ENCODE measurements at places on chromosomes 3 and 15.

- no peak for DNase-seq
These were observed 764.0 kb upstream of the DPPA4 start for GRCh38 chr3:110101361-110101760.

GRCh38 chr15:43127752-43128151 lies 5.6 kb upstream of the TMEM62 start:
- DNase-seq = no peak

DNA sequence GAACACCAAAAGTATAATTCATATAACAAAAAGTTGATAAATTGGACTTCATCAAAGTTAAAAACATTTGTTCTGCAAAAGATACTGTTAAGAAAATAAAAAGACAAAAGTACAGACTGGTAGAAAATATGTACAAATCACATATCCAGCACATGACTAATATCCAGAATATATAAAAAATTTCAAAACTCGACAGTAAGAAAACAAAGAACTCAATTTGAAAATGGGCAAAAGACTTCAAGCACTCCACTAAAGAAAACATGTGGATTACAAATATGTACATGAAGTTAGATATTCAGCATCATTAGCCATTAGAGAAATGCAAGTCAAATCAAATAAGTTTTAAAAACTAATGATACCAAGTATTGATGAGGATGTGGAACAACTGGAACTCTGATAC lies 6.7 kb downstream of the GK5 start:
- DNase-seq = no peak

DNA sequence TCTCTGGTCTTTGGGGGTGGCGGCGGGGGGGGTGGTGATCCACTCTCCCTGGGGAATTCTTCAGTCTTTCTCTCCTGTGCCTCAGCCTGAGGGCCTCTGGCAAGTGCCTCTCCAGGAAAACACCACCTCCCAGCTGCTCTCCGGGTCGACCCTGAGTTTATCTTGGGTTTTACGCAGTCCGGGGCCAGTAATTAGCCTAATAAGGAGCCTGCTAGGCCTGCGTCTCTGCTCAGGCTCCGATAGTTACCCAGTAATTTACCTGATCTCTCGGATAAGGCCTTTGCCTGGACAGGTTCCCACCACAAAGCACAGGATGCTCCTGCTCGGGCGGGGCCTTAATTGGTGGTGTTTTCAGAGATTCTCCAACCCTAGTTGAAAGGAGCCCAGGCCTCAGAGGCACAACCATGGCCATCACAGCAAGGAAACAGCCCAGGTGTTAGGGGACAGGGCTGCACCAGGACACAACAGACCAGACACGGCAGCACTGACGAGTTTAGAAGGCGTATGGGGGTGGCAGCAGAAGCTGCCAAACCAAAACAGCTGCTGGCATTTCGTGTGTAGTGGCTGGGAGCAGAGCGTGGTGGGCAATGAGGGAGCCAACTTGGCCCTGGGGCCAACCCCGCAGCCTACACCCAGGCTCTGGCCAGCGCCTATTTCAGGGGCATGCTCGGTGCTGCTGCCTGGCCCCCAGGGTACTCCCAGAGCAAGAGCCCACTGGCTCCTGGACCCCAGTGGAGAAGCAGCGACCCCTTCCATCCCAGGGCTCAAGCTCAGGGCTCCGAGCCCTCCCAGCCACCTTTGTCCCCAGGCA lies 71.4 kb downstream of the KLF13 start:
- DNase-seq = no peak

GRCh38 chr3:52289747-52290595 lies 2.3 kb downstream of the GLYCTK start:
- no peak for DNase-seq

GRCh38 chr3:193868590-193868989 lies 267.4 kb upstream of the HES1 start:
- DNase-seq = no peak

DNA sequence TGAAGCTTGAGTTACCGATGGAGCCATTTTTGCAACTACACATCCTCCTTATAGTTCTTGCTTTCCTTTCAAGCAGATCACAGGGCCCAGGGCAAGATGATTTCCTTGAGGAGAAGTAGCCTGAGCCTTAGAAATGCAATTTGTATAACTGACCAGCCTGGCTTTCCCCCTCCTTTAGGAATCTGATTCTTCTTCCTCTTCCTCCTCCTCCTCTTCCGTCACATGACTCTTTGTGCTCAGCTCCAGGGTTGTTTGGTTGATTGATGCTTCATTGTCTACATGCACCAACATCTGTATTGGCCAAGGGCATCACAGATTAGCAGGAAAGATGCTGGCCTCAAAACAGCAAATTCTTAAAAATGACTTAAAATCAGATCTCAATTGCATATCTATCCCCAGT lies 3.3 kb downstream of the SNAPC5 start:
- no peak for DNase-seq

DNA sequence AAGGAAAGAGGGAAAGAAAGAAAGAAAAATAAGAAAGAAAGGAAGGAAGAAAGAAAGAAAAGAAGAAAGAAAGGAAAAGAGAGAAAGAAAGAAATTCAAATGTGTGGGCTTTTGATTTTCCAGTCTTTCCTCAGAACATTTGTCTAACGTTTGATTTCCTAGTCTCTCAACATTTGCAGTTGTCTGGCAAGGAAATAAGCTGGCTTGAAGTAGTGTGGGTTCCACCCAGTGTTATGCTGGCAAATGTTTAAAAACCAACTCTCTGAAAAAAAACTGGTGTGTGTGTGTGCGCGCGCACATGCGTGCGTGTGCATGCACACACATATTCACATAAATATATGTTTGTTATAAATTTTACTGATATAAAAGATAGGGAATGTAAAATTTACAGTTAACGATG lies 54.6 kb upstream of the C3orf49 start:
- DNase-seq = no peak

DNA sequence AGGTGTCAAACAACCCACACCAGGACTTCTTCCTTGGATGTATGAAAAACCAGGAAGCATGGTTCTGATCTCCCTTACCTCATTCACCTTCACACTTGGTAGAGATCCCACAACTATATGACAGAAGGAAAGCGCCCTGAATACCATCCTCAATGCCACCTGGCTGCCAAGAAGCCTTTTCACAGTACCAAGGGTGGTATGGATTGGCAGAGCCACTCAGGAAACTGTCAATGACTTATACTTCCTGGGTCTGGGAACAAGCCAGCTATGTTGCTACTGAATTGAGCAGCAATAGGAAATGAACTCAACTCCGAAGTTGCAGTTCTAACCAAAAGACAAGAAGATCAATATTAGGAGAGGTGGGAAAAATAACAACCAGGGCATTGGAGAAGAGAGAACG lies 72.5 kb upstream of the PSMD6 start:
- no peak for DNase-seq

DNA sequence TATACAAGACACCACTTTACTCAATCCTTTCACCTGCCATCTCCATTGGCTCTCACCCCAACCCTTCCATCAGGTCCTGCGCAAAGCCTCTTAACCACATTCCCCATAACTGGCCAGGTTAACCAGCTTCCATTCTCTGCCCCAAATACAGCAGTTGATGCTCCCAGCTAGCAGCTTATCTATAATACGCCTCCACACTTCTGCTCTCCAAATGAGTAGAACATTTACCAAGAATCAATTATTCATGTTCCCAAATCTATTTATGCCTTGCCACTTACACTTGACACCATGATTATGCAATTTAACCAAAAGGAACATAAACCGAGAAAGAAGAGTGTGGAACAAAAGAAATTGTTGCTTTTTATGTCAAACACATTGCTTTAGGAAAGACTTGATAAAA lies 103.7 kb upstream of the TPM1 start:
- DNase-seq = no peak

DNA sequence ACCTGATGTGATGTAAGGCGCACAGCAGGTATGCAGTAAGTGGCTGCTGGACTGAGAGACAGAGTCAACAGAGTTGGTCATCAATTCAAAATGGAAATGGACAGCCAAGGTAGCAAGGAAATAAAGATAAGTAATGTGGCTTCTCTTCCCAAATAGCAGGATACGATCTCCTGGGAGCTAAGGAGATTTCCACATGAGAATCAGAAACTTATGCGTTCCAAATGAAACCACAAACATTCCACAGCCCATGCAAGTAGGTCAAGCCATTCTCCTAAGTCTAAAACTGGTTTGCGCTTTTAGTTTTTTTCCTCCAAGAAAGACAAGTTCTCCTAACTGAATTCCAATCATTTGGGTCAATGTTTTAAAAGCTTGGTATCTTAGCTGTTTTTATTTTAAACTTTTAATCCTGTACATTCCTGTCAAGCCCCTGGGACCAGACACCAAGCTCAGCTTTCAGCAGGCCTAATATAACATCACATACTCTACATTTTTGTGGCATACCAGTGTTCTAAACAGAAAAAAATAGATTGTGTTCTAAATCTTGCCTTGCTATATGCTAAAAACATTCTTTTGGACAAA lies 73.7 kb upstream of the TSPAN3 start:
- peak; percentile 70 for DNase-seq

GRCh38 chr3:52108302-52109232 lies 45.7 kb downstream of the POC1A start:
- no peak for DNase-seq

DNA sequence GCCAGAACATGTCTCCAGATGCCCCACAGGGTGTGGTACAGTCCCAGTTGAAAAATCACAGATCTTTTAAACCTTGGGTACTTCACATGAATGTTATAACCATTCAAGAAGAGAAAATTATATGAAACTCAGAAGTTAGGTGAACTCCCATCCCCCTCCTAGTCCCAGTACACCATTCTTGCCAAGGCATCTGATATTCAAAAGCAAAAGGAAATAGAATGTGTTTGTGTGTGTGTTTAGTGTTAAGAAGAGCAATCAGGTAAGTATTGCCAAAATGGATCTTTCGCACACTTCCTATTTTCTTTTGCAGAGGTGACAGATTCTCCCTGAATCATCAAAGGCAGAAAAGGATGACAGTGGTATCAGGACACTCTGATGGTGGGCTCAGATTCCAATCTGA lies 44.1 kb upstream of the LMOD3 start:
- DNase-seq = no peak

GRCh38 chr3:16509721-16510619 lies 3.5 kb downstream of the RFTN1 start:
- no peak for DNase-seq

DNA sequence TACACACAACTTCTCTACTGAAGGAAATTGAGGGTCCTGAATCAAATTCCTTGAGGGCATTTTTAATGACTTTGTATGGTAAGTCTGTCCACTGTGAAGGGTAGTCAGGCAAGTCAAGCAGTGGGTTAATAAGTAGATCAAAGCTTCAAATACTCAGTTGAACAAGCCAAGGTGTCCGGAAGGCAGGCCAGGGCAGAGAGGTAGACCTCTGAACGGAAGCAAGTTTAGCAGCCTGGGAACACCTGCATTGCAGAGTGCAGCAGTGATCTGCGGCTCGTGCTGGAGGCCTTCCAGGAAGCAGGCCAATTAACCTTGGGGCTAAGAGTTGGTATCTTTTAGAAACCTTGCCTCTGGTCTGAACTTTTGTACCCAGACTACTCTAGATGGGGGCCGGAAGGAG lies 143.8 kb downstream of the LRTM1 start:
- DNase-seq = no peak

DNA sequence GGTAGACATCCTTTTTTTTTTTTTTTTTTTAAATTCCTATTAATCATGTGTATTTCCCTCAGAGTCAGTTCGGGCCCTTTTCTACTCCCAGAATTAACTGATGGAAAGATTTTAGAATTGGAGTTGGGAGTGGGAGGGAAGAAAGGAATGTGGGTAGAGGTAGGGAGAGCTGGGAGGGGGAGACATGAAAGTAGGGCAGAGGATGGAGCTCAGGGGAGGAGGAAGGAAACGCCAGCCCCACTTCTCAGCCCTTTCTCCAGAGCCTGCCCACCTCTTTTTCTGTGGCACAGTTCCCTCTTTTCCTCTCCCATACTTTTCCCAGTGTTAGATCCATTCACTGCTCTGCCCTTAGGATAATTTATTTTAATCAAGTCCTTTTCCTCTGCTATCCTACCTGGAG lies 129.4 kb downstream of the VPS8 start:
- no peak for DNase-seq

DNA sequence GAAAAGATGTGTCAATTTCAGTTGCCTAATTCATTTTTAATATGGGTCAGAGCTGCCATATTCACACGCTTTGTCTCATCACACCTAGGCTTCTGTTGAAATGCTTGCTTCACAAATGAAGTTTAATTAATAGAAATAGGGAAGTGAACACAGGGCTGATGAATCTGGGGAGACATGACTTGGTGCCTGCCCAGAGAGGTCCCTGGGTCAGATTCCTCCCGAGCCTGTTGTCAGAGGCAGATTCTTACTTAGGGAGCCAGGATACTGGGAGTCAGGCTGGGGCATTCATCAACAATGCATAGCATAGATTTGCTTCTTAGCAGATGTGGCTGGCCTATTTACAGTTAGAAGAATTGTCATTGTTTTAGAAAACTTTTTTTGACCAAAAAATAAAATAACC lies 90.6 kb downstream of the CACNA1D start:
- DNase-seq = no peak

GRCh38 chr3:153354641-153355040 lies 192.6 kb downstream of the RAP2B start:
- no peak for DNase-seq

DNA sequence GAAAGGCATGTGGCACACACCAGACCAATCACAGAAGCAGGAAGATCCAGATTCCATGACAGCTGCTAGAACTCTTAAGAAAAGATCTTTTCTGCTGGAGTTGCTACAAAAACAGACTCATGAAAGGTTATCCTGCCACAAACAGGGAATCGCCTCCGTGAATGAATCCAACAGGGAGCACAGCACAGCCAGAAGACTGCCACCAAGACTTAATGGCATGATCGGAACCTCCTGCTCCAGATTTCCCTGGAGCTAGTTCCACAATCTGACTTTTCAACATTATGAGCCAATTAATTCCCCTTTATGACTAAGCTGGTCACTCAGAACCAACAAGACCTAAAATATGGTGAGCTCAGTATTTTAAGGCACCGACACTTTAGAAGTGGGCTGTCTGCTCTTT lies 232.5 kb downstream of the FOXP1 start:
- DNase-seq = no peak

- DNase-seq = no peak
These were observed 23.4 kb downstream of the NCBP2 start for GRCh38 chr3:196918968-196919367.

GRCh38 chr3:65148687-65149086 lies 460.9 kb upstream of the ADAMTS9 start:
- no peak for DNase-seq

GRCh38 chr3:50325497-50326181 lies 2.4 kb downstream of the TUSC2 start:
- DNase-seq = no peak

DNA sequence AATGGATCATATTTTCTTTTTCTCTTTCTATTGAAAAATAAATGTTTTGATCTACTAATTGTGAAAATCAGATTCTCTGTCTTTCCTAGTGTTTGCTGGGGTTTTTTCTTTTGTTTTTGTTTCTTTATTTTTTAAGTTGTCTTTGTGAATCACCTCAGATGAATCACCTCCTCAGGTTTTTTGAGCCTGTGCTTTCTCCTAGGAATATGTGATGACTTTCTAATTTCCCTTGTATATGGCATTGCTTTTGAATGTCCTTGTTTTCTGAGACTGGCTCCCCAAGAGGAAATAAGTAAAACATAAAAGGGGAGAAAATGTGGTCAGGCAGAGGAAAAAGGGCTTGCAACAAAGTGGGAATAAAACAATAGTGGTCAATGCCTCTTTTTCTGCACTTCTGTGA lies 750.0 kb downstream of the ZPLD1 start:
- DNase-seq = no peak
